ENCODE measurements at places on chromosomes 1 and 21.

GRCh38 chr1:35573198-35574124 is at the start of gene TFAP2E:
TFAP2E (plus strand) TSS chr1:35573314; CDS start chr1:35573578, 264 bp downstream.
- DNase-seq = no peak

DNA sequence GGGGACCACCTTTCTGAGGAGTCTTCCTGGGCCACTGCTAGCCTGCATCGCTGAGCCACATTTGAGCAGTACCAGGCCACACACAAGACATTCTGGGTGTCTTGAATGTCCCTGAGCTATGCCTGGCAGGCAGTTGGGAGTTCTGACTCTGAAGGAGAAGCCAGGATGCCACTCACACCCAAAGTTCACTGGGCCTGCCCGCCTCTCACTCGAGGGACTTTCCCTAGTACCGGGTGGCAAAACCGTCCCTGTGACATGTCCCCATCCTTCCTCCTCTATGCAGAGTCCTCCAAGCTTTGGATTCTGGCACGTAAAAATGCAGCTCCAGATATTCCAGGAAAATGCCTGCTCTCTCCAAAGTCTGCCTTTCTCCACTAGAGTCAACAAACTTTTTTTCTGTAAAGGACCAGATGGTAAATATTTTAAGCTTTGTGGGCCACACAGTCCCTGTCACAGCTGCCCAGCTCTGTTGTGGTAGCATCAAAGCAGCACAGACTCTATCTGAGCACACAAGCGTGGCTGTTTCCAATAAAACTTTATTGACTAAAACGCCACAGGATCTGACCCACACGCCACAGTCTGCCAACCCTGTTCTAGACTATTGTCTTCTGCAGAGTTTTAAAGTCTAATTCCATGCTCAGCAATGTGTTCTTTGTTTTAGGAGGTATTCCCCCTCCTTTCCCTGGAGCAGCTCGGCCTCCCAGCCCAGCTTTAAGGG is 19.2 kb upstream of the GUCA2B start:
- DNase-seq = no peak

DNA sequence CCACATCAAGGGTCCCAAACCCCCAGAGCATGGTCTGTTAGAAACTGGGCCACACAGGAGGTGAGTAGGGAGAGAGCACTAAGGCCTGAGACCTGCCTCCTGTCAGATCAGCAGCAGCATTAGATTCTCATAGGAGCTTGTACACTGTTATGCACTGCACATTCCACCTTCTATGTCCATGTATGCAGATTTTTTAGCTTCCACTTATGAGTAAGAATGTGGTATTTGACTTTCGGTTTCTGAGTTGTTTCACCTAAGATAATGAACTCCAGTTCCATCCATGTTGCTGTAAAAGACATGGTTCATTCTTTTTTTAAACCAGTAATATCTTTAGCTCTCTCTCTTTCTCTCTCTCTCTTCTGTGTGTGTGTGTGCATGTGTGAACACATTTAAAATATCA is 663 bp upstream of the GBP6 start:
- no peak for DNase-seq

GRCh38 chr1:43420874-43421273 is 31.2 kb downstream of the SZT2 start:
- no peak for DNase-seq

DNA sequence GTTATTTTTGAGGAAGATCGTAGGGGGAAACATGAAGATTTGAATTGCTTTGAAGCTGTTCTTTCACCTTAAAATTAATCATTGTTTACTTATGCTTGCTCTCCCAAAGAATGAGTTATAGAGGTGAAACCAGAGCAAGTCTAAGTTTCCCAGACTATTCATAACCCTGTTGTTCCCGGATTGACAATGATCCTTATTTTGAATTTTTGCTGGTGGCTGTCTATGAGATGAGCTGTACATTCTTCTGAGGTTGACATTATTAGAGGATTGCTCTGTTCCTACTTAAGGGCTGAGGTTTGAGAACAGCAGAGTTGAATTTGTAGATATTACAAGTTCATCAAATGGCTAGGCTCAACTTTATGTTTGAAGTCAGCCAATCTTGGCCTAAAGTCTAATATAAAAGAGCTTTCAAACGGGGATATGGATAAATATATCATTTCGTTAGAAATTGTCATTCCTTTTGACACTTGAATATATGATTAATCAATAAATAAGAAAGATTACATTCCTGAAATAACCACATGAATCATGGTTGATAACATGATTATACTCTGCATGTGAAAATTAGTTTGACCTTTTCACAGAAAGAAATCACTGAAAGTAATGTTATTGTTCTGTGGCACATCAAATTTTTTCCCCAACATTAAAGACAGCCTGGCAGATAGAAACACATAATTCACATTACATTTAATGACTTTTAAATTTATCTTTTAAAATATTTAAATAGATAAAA is 19.1 kb upstream of the PDE4B start:
- DNase-seq = no peak

GRCh38 chr1:234125283-234125682 is 220.8 kb downstream of the SLC35F3 start:
- DNase-seq = peak; percentile 54

- DNase-seq = no peak
Observed at GRCh38 chr1:228786361-228787129, 51.3 kb downstream of the RHOU start.

DNA sequence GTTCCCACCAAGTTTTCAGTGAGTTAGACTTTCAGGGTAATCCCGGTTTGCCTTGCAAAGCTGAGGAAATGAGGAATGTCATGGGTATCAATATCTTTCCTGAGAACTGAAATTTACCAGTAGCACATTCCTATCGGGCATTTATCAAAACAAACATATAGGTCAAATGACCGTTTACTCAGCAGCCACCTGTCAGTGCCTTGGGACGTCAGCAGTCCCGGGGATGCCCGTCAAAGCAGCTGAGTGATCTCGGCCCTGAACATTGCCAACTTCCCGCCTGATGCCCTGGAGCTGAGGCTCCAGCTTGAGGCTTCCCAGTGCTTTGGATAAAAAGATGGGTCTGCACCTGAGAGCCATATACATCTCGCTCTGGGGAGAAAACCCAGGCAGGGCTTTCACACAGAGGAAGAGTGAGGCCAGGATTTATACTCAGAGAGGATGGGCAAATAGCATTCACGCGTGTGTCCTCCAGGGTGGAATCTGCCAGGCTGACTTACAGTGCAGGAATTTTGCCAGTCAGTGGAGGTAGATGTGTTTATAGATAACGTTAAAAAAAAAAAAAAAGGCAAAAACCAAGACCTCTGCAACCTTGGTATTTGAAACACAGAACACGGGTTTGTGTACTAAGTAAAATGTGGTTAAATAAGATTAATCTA is 435.7 kb upstream of the VAMP3 start:
- peak; percentile 20 for DNase-seq

- no peak for DNase-seq
Observed at GRCh38 chr1:205020466-205020865, 22.5 kb upstream of the CNTN2 start.
